ENCODE measurements at places on chromosomes 11 and 22.

GRCh38 chr11:22688914-22689313 is 22.5 kb downstream of the GAS2 start:
- no peak for DNase-seq

- no peak for DNase-seq
These were observed 43.9 kb upstream of the ASPHD2 start for GRCh38 chr22:26385164-26385563.

DNA sequence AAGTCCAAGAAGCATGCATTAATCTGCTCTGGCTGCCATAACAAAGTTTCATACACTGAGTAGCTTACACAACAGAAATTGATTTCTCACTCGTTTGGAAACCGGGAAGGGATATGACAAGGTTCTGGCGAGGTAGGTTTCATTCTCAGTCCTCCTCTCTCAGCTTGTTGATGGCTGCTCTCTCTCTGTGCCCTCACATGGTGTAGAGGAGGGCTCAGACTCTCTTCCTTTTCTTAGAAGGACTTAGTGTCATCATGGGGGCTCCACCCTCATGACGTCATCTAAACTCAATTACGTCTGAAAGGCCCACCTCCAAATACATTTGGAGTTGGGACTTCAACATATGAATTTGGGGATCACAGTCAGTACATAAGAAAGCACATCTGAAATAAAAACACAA is 18.6 kb downstream of the GLYATL1 start:
- no peak for DNase-seq

DNA sequence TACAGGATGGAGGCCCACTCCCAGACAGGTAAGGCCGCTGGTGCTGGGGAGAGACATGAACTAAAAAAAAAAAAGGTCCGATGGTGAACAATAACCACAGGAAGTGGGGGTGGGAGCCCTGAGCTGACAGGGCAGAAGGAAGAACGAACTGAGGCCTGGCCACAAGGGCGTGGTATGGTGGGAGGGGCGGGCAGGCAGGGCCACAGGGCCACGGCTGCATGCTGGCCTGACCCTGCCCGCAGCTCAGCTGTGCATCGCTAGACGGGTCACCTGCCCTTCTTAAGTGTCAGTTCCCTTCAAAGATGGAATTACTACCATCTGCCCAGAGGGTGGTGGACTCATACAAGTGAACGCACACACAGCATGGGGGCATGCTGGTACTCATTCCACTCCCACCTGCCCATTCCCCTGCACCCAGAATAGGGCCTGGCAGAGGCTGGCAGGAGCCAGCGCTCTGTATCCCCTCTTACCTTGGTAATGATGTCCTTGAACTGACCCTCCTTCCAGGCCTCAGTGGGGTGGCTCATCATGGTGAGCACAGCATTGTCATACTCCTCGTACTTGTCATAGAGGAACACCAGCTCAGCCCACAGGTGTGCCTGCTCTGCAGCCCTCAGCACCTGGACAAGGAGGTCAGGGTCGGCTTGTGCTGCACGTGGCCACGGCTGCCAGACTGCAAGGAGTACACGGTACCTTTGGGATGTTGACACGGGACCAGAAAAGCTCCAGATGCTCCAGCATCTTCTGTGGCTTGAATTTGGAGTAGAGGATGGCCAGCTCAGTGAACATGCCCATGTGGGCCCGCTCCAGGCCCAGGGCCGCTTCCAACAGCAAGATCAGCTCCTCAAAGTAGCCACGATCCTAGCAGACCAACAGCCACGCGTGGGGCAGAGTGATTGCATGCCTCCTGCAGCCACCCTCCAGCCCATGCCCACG is 17.5 kb upstream of the SLC25A1 start:
- DNase-seq: no peak

DNA sequence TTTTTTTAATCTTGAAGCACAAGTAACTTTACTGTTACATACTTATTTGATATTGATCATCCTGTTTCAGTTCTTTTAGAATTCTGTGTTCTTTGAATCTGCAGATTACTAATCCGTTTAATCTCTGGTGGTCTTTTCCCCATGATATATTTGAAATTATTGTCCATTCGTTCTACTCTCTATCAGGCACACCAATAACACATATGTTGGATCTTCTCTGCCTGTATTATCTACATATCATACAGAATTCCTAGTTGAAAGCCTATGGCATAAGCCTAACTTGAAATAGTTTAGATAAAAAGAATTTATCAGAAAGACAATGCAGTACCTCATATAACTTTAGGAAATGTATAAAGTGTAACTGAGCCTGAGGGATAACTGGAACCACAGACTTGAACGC is 32.6 kb downstream of the STK33 start:
- DNase-seq: no peak

- no peak for DNase-seq
These were observed 119.7 kb downstream of the CWF19L2 start for GRCh38 chr11:107337917-107338316.

GRCh38 chr11:128116885-128117284 is 470.5 kb downstream of the ETS1 start:
- DNase-seq: no peak

DNA sequence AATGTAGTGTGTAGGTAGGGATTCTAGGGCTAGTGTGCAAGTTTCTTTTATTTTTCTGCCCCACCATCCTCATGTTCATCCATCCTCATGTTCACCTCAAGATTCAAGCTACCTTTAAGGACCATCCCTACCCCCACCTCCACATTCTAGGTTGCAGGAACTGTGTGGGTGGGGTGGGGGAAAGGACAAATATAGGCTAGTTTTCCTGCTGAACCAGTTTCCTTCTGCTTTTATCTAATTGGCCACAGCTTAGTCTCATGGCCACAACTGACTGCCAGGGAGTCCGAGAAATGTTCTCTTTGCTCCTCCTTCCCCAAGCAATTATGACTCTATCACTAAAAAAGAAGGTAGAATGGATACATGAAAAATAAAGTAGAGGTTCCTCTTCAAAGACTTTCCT is 179.0 kb upstream of the LARGE1 start:
- no peak for DNase-seq

GRCh38 chr11:19580646-19581045 is 132.0 kb upstream of the NAV2 start:
- DNase-seq: no peak

GRCh38 chr11:61636676-61637075 is 43.5 kb upstream of the DAGLA start:
- no peak for DNase-seq

DNA sequence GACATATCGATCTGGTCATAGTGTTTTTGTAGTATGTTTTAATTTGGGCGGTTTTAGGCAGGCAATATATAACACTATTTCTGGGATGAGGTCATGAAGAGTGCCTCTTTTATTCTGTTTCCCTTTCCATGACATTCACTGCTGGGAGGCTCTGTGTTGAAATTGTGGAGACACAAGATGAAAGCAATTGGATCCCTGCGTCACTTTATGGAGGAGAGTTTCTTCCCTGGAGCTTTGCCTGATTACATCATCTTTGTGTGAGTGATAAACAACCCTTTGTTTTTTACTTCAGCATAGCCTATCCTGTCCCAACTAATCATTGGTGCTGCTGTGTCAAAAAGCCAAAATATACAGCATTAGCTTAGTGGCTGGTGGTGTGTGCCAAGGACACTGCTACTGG is 48.6 kb downstream of the PARVG start:
- no peak for DNase-seq

GRCh38 chr11:35153280-35153679 is 14.3 kb downstream of the CD44 start:
- DNase-seq: no peak

DNA sequence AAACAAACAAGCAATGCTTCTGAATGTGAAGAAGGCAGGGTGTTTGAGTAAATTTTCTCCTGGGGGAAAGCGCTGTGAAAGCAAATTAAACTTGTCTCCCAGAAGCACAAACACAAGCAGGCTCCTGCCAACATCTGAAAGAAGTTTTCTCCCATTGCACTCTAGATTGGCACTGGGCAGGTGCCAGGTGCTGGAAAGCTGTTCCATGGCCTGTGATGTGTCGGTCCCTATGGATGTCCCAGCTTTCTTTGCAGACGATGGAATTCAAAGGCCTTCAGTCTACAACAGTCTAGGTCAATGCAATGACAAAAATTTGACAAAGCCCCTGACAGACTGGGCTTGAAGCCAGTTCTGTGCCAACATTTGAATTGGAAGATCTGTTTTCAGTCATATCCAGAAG is 246.1 kb upstream of the NARS2 start:
- DNase-seq: no peak

DNA sequence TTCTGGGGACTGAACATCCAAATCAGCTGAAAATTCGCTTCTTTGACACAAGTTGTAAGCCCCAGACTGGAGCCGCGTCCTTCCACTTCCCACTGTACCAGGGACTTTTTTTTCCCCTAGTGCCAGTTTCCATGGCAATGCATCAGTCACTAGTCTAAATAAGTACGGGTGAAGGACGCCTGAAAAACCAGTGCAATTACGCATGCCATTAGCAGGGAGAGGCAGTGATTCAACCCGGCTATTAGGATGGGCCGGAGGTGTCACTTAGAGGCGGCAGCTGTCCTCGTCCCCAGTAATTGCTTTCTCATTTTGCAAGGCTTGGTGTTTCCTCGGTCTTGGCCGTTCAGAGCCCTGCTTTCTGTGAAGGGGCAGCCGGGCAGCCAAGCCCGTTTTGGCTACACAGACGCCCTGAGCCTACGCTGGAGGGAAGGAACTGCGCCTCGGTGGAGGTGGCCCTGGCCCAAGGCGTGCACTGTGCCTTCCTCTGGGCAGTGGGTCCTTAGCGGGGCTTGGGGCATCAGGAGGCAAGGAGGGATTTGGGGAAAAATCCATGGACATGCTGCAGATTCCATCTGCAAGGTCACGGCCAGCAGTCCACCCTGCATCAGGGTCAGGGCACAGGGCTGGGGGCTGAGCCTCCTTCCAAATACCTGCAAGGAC is 319.7 kb downstream of the CTTN start:
- DNase-seq: no peak

DNA sequence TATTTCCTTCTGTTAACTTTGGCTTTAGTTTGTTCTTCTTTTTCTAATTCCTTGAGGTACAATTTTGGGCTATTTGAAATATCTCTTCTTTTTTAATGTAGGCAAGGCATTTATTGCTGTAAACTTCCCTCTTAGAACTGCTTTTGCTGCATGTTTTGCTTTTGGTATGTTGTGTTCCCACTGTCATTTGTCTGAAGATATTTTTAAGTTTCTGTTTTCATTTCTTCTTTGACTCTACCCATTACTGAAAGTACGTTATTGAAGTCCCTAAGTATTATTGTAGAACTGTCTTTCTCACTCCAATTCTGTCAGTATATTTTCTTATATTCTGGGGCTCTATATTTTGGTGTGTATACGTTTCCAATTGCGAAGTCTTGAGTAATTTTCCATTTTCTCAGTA is 77.9 kb downstream of the KCNQ1OT1 start:
- no peak for DNase-seq

- DNase-seq: no peak
These were observed 8.3 kb downstream of the GALR3 start for GRCh38 chr22:37831472-37831871.

DNA sequence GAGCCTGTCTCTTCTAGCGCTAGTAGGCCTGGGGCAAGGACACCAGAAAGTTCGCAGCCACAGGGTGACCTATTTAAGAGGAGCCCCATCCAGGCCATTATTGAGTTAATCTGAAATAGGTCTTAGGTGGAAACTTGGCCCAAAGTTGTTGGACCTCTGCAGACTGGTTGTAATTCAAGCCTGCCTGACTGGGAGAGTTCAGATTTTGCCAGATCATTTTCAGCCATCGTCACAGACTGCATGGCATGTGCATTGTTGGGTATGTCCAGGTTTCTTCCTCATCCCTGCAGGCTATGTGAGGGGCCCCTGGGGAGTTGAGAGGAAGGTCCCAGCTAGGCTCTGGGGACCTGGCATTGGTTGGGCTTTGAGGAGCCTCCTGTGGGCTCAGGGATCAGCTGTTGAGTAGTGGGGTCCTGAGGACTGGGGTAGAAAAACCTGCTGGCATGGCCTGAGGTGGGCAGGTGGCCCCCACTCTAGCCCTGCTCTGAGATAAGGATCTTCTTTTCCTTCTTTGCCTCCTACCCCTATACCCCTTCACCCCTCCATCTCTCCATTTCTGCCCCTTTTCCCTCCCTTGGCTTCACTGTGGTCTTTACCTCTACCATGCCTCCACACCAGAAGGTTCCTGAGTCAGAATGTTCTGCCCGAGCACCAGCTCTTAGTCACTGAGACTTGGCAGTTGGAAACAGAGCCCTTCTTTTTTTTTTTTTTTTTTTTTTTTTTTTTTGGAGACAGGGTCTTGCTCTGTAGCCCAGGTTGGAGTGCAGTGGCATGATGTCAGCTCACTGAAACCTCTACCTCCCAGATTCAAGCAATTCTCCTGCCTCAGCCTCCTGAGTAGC is 112.7 kb downstream of the MORC2 start:
- DNase-seq: no peak

GRCh38 chr22:17910561-17911311 is 113.6 kb downstream of the MICAL3 start:
- no peak for DNase-seq

DNA sequence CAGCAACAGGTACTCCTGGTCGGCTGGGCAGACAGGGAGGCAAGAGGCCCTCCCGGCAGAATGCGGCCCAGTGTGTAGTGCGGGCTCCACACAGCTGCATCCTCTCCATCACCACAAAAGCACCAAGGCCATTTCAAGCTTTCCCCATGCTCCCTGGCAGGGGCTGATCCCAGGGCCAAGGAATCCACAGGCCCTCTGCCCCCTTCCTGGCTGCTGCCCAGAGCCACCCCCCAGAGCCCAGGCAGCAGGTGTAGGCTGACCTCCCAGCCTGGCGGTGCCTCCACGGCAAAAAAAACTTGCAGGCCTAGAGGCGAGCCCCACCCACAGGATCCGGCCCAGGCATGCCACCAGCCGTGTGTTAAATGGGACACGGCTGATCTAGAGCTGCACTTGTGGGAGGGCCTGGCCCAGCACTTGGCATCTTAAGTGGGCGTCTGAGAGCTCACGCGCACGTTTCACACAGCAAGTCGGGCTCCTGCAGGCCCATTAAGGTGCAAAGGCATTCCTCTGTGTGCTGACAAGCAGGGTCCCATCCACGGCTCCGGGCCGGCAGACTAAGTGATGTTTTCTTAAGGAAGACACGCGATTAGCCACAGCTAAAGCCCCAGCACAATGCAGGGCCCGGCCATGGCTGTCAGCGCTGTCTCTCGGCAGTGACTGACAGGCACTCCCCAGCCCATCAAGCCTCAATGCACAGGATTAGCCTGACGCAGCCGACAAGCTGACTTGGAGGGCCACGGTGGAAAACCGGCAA is 19.8 kb upstream of the GNB1L start:
- peak; percentile 19 for DNase-seq

GRCh38 chr22:28111501-28112189 is 192.6 kb upstream of the PITPNB start:
- no peak for DNase-seq

DNA sequence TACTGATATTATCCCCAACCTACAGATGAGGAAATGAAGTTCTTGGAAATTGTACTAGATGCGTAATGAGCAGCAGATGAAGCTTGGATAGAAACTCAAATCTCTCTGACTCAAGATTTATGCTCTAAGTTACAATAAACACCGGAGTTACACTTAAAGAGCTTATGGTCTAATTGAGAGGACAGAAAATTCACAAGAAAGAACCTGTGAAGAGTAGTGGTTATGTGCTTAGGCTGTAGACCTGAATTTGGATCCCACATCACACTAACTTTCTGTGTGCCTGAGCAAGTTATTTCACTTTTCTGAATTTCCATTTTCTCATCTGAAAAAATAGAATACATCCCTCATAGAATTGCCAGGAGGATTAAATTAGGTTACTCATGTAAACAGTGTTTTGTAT is 58.5 kb downstream of the FLI1 start:
- DNase-seq: no peak

- no peak for DNase-seq
These were observed 239.7 kb downstream of the CTTN start for GRCh38 chr11:70637949-70638583.

Data from stimulated activated naive CD4-positive, alpha-beta T cell treated with Interleukin-2 at 50 U/mL for 16 hours (primary cell).